ENCODE measurements at places on chromosomes 16 and 17. TPM values are rescaled to one million over a fixed set of nuclear protein-coding genes. Genes with fewer than 3 reads are reported as not detected.

DNA sequence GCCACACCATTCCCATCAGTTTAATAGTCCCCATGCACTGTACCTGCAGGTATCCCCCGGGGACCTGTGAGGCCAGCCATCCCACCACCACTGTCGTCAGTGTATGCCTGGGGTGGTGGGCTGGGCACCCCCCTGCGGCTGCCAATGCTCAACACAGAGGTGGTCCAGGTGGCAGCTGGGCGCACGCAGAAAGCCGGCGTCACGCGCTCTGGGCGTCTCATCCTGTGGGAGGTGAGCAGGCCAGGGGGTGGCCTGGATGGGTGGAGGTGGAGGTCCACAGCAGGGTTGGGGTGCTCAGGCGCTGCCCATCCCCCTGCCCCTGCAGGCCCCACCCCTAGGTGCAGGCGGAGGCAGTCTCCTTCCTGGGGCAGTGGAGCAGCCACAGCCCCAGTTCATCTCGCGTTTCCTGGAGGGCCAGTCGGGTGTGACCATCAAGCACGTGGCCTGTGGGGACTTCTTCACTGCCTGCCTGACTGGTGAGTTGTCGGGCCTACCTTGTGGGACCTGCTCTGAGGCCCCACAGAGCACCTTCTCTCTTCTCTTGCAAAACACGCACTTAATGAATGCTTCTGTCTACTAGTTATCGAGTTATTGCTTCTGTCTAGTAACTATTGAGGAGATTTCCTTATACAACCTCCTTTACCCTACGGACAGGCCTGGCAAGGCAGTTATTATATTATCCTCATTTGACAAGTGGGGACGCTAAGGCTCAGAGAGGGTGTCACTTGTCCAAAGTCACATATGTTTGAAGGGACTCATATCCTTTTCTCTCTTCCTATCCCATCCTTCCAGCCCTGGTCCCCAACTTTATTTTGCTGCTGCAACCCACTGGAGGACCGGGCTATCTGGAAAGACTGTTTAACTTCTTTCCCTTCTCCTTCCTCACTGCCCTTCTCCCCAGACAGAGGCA is 5.8 kb upstream of the TRAF4 start:
- H3K27ac ChIP-seq, result no peak overlapping the region
- H3K27me3 ChIP-seq, result no peaks in the 10 kb centered on the region
- no peak for DNase-seq
- H3K4me1 ChIP-seq, result peaks cover 25% of the 10 kb centered on the region
- no peak overlapping the region for H3K4me3 ChIP-seq
- no peaks in the 10 kb centered on the region for H3K36me3 ChIP-seq

- DNase-seq, result no peak
- peaks cover 13% of the 10 kb centered on the region for H3K27me3 ChIP-seq
- no peaks in the 10 kb centered on the region for H3K36me3 ChIP-seq
- no peak overlapping the region for H3K4me3 ChIP-seq
- peaks cover under 1% of the 10 kb centered on the region for H3K4me1 ChIP-seq
Measured at GRCh38 chr17:73634629-73635028, 9.6 kb downstream of the SDK2 start.

DNA sequence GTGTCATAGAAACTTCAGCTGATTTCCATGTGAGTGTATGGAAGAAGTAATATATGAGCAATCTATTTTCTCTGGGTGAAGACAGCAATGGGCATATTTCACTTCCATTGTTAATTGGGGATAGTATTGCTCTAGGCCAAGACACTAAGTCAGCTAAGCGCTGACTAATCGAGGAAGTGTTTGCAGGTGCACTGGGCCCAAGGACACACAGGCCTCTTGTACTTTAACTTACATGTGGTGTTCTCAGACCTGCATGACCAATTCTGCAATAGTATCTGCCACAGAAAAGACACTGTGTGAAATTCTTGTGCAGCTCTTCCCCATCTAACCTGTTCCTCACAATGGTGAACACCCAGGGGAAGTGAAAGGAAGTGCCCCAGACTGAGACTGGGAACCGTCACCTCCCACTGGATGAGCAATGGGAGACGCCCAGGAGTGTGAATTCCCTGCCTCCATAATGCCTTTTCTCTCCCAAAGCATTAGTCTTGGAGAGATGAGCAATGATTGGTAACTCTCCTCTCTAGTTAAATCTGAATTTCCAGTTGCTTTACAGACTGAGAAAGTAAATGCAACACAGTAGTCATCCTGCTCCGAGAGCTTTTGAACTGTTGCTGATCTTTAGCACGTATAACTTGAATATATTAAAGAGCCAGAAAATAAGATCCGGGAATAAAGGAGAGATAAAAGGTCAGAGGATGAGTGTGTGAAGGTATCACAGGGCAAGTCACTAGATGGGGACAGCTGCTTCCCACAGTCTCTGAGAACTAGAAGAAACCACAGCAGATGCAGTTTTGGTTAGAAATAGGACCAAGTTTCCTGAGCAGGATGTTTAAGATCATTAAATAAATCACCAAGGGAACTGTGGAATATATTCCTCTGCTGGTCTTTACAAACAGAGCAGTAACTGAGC is 82.6 kb downstream of the CDK5R1 start:
- no peaks in the 10 kb centered on the region for H3K27me3 ChIP-seq
- no peak overlapping the region for H3K27ac ChIP-seq
- peaks cover 3% of the 10 kb centered on the region for H3K36me3 ChIP-seq
- no peak for DNase-seq
- no peaks in the 10 kb centered on the region for H3K4me1 ChIP-seq

The DPEP1 gene
- not detected for total RNA-seq

GRCh38 chr16:56616608-56617211 is 8.3 kb downstream of the MT2A start:
- H3K27ac ChIP-seq, result no peak overlapping the region
- peak overlapping the region; percentile 44 for H3K4me3 ChIP-seq
- peaks cover 15% of the 10 kb centered on the region for H3K4me1 ChIP-seq
- H3K27me3 ChIP-seq, result no peaks in the 10 kb centered on the region
- no peaks in the 10 kb centered on the region for H3K36me3 ChIP-seq

The NLRC3 gene
- 0.26 TPM for total RNA-seq

DNA sequence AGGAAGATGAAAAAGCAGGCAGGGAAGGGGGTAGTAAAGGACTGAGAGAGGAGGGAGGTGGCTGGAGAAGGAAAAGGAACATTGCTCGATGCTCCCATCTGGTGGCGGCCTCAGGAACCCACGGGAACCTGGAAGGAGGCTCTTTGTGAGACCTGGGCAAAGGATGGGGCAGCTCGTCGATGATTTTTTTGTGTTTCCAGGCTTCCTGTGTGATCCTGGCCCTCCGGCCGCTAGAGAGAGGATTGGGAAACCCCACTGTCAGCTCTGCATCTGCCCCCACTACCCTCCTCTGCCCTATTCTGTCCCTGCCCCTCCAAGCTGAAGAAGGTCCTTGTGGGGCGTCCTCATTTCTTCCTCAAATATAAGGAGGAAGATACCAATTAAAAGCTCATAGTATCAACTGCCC is 6.6 kb downstream of the WFIKKN2 start:
- H3K36me3 ChIP-seq, result no peaks in the 10 kb centered on the region
- H3K27me3 ChIP-seq, result no peaks in the 10 kb centered on the region
- H3K27ac ChIP-seq, result no peak overlapping the region
- peaks cover 24% of the 10 kb centered on the region for H3K4me1 ChIP-seq
- no peak for DNase-seq

DNA sequence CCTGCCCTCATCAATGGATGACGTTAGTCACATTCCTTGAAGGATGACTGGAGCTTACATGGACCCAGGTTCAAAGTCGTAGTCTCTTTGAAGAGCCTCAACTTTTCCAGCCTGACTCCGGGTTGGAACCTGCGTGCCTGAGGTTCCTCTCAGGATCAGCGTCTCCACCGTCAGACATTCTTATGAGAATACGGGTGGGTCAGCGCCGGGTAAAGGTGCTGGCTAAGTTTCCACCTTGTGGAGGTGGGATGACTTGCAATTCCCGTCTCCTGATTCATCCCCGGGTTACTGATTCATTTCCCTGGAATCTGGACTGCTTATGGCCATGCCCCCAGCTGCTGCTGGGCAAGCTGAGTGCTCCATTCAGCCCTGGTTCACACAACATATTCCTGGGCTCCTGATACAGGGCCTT is 38.9 kb upstream of the CMIP start:
- H3K27me3 ChIP-seq, result peaks cover 3% of the 10 kb centered on the region
- H3K4me3 ChIP-seq, result no peak overlapping the region
- H3K27ac ChIP-seq, result no peak overlapping the region
- peaks cover 18% of the 10 kb centered on the region for H3K4me1 ChIP-seq

The NPIPB8 gene
- total RNA-seq, result 1.0 TPM

DNA sequence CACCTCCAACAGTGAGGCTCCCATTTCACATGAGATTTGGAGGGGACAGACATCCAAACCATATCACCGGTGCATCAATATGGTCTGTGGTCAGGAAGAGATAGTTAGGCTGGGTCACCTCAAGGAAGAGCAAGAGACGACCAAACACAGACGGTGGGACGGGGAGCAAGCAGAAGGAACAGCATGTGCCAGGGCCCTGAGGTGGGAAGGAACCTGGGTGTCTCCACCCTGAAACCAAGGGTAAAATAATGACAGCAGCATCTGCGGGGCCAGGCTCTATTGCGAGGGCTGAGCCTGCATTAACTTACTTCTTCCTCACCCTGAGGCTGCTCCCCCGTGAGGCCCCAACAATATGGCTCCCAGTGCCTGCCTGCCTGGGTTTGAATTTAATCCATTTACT is 8.9 kb upstream of the PRSS21 start:
- H3K27ac ChIP-seq, result no peak overlapping the region
- H3K4me3 ChIP-seq, result no peak overlapping the region
- peaks cover 28% of the 10 kb centered on the region for H3K27me3 ChIP-seq

DNA sequence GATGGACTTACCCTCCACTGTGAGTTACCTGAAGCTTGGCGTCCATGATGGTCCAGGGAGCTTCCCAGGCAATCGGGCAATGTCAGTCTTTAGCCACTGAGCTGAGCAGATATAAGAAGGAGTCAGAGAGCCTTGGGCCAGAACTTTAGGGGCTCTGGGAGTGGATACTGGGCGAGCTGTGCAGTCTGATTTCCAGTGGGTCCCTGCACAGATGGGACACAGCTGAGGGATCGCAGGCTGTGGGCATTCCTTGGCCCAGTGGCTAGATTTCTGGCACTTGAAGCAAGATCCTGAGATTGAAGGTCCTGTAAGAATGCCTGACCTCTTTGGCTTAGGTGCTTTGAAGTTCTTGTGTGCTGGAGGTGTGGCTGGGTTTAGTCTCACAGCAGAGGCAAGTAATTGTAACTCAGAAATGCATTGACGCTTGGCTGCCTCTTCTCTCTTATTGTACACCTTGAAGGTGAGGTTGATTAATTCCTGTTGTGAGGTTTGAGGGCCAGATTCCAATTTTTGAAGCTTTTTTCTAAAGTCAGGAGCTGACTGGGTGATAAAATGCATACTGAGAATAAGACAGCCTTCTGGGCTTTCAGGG is 2283.8 kb downstream of the TP53TG3F start:
- H3K4me1 ChIP-seq, result no peaks in the 10 kb centered on the region
- no peaks in the 10 kb centered on the region for H3K36me3 ChIP-seq
- H3K4me3 ChIP-seq, result no peak overlapping the region
- DNase-seq, result no peak
- no peaks in the 10 kb centered on the region for H3K27me3 ChIP-seq

DNA sequence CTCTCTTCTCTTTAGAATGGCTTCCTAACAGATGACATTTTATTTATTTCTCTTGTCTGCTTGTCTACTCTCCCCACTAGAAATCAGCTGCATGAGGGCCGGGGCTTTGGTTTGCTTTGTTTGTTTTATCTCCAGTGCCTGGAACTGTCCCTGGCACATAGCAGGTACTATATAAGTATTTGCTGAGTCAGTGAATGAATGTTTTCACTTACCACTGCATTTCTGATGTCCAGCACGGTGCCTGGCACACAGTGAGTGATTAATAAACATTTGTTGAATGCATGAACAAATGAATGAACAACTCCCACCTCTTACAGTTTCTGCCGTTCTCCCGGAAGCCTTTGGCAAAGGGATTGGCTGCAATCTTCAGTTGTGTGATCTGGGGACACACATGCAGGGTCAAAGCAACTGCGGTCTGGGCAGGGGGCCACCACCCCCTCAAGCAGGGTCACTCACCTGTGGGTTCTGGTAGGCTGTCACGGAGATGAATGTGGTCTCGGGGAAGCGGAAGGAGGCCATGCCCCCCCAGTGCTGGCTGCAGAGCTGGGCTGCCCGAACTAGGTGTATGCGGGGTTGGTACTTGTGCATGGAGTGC is 3.4 kb downstream of the TBX6 start:
- H3K27me3 ChIP-seq, result no peaks in the 10 kb centered on the region
- peaks cover 54% of the 10 kb centered on the region for H3K4me1 ChIP-seq
- H3K4me3 ChIP-seq, result no peak overlapping the region
- DNase-seq, result no peak
- H3K27ac ChIP-seq, result no peak overlapping the region
